Thymus (tissue), 14 donors: ENCODE measurements at places on chromosomes 11 and 22.

- DNase-seq = no peak
Measured at GRCh38 chr22:21033895-21034294, 1.5 kb upstream of the SLC7A4 start.

GRCh38 chr22:28252539-28252938 is 333.5 kb upstream of the PITPNB start:
- no peak for DNase-seq

- DNase-seq = no peak
Measured at GRCh38 chr11:112172362-112172994, 2.8 kb upstream of the BCO2 start.

GRCh38 chr22:26762503-26763472 is 105.4 kb downstream of the MIAT start:
- DNase-seq = no peak

GRCh38 chr11:111718436-111718835 is 47.8 kb downstream of the PPP2R1B start:
- no peak for DNase-seq

GRCh38 chr22:19629720-19630419 is 84.4 kb upstream of the SEPTIN5 start:
- DNase-seq = peak; percentile 76
